NCI-H2081 treated with DMSO at 0.1 percent for 48 hours (cell line): ENCODE measurements at places on chromosomes 2 and 18.

- DNase-seq = no peak
Measured at GRCh38 chr2:126154256-126154785, 501.6 kb upstream of the GYPC start.

- DNase-seq = no peak
Measured at GRCh38 chr2:217361483-217361880, 501.6 kb upstream of the TNP1 start.

DNA sequence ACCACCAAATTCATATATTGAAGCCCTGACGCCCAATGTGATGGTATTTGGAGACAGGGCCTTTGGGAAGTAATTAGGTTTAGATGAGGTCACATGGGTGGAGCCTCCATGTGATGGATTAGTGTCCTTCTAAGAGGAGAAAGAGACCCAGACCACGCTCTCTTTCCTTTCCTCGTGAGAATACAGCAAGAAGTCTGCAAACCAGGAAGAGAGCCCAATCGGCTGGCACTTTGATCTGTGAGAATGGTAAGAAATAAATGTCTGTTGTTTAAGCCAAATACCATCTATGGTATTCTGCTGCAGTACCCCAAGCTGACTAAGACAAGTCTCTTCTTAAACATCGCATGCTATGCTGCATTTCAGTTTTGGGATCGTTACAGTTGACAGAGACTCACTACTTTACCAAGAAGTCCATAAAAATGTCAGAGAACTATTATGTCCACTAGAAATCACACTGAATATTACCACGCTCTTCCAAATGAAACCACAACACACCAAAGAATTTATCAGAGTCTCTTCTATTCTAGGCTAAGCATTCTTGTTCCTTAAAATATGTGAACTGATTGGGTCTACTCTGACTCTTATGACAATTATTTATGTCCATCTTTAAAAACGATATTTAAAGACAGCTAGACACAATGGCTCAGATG, 48.5 kb downstream of the LPIN2 start:
- DNase-seq = no peak

- DNase-seq = no peak
Measured at GRCh38 chr2:11577101-11577883, 43.4 kb downstream of the GREB1 start.

DNA sequence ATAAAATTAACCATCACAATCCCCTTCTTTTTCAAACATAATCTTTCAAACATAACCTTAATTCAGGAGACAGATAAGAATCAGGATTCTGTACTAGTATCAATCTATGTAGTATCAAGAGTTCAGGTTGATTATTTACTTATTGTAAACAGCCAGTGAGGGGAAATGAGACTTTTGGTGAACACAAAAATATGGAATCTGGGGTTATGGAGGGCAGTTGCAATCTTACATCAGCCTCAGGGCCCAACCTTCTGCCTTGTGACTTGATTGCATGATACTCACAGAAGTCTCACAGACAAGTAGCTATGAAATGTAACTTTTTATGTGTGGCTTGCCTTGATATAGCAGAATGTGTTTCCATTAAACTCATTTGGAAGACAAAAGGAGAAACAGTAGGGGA, 262.7 kb upstream of the THSD7B start:
- no peak for DNase-seq

DNA sequence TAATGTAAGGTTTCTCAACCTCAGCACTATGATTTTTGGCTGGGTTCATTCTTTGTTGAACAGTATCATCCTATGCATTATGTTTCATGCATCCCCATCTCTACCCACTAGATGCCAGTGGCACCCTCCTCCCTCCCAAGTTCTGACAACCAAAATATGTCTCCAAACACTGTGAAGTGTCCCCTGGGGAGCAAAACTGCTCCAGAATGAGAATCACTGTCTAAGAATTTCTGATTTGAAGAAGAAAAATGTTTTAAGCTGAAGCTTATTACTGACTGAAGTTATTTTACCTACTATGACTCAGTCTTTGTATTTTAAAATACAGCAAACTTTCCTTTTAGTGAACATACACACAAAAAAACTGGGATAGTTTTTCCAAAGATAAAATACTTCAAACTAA, 3.4 kb downstream of the THADA start:
- DNase-seq = no peak

- DNase-seq = no peak
Measured at GRCh38 chr2:172098287-172098649, 4.4 kb downstream of the DLX2 start.

- no peak for DNase-seq
Measured at GRCh38 chr2:173991856-173992588, 26.8 kb upstream of the SP3 start.

- no peak for DNase-seq
Measured at GRCh38 chr2:54952425-54952824, 97.8 kb downstream of the RTN4 start.

- no peak for DNase-seq
Measured at GRCh38 chr2:17620841-17621240, 80.3 kb downstream of the VSNL1 start.

DNA sequence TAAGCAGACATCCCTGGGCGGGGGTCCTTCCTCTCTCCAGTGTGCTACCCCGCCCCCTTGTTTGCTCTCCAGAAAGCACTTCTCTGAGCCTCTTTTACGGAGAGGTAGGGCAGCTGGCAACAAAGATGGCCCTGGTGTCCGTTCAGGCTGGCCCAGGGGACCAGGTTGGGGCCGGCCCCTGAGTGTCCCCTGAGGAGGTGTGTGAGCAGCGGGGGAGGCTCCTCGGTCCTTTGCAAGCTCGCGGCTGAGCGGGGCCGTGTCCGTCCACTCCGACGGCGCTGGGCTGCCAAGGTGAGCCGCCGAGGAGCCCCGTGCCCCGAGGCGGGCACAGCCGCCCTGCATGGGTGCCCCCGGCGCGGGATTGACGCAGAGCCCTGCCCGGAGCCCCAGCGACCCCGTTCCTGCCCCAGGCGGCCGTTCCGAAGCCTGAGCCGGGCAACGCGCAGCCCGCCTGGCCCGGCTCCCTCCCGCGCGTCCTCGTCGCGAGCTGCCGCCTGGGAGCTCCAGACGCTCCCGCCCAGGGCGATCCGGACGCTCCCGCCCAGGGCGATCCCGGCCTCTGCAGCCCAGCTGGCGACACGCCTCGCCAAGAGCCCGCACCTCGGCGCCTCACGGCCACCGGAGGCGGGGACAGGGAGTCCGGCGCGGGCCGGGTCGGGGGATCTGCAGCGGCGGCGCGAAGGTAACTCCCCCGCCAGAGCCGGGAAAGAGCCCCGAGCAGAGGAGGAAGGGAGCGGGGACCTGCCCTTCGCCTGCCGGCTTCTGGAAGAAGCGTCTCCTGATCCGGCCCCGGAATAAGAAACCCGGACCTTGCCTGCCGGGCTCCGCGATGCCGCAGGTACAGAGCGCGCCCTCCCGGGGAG, at the start of gene PROKR1:
PROKR1 (plus strand) TSS at position 569 of the 863 bp plus-strand sequence. CDS start 2,243 bp downstream, outside the sequence.
- DNase-seq = no peak
